ENCODE measurements at places on chromosomes 11 and 22. TPM values are rescaled to one million over a fixed set of nuclear protein-coding genes. Genes with fewer than 3 reads are reported as not detected.

The C11orf91 gene
- not detected for total RNA-seq

The PAAF1 gene
- total RNA-seq: 9.5 TPM

The C11orf42 gene
- total RNA-seq: not detected

The SLC22A9 gene
- total RNA-seq: not detected

All from bronchus fibroblast of lung (primary cell).